ENCODE measurements at places on chromosomes 3 and 15. TPM values are rescaled to one million over a fixed set of nuclear protein-coding genes. Genes with fewer than 3 reads are reported as not detected.

Gene DUOXA2
- not detected for total RNA-seq

Gene IGF2BP2
- 6.7 TPM for total RNA-seq

Gene GOLGA8G
- total RNA-seq: not detected

GRCh38 chr3:117404730-117405129 lies 695.2 kb downstream of the TUSC7 start:
- no peak for DNase-seq

DNA sequence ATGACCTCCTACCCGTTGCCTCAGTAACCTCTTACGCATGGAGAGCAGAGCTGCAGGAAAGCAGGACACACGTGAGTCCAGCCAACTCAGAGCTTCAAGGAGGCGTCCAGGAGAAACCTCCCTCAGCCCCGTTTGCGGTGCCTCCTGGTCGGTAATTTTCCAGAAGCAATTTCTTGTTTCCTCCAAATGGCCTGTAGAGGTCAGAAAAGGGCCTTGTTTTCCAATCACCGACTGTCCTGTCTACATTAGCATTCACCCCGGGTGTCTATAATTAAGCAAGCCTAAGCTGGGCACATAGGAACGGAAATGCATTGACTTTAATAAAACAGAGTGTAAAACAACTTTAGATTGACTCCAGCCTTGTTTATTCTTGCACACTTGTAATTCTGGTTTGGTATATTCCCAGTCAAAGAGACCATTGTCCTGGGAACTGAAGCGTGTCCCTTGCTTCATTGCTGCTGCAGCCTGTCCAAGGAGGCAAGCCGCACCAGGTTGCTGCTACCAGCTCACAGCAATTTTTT lies 836.2 kb downstream of the AGBL1 start:
- DNase-seq: no peak

DNA sequence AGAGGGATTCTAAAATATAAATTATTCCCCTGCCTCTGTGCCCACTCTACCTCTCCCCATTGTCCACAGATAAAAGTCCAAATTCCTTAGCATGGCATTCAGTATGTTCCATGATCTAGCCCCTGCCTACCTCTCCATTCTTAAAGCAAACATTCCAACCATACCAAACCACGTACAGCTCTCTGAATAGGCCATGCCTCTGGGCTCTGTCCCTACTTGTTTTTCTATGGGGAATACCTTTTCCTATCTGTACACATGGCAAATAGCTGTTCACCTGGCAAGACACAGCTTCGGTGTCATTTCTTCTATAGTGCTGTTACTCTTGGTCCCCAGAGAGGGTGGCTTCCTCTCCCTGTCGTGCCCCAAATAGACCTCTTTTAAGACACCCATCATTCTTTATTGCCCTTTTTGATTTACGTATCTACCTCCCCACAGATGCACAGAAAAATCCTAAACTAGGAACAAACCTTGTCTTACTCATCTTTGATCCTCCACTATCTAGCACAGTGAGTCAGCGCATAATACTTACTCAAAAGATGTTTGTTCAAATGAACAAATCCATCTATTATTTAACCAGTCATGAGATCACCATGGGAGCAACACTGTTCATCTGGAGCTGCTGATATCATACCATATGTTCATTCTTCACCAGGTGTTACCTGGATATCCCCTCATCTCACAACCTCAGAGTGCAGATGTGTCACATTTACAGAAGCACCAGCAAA lies 329.8 kb downstream of the THSD4 start:
- no peak for DNase-seq

DNA sequence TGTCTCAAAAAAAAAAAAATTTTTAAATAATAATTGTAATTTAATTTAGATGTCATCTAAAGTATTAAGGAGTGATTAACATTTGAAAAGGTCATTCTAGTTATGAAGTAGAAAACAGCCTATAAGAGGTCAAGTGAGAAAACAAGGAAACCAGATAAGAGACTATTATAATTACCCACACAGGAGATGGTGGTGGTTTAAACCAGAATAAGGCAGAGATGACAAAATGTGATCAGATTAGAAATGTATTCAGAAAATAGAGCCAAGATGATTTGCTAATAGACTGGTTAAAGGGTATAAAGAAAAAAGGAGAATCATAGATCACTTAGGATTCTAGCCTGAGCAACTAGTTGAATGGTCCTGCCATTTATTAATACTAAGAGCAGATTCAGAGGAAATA lies 11.2 kb downstream of the HERC1 start:
- DNase-seq: no peak

DNA sequence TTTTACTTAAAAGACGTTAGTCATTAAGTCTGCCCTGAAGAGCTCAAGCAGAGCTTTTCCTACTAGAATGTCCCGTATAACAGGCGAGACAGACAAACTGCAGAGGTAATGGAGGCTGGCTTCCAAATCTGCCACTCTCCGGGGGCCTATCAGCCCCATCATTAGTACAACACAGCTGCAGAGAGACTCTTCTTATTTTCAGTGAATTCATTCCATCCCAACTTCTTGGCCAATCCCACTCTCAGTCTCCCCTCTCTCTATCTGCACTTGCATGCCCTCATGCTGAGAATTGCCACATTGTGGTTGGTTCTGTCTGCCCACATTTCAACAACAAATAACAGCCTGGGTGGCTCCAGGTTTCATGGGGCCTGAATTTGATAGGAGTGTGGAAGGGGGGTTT lies 412.7 kb downstream of the ERC2 start:
- DNase-seq: no peak

- peak; percentile 79 for DNase-seq
Measured at GRCh38 chr3:53680028-53680427, 166.2 kb downstream of the CHDH start.

GRCh38 chr15:25894371-25894902 lies 31.3 kb upstream of the ATP10A start:
- DNase-seq: no peak

- no peak for DNase-seq
Measured at GRCh38 chr15:68278595-68279405, 1.3 kb downstream of the FEM1B start.

DNA sequence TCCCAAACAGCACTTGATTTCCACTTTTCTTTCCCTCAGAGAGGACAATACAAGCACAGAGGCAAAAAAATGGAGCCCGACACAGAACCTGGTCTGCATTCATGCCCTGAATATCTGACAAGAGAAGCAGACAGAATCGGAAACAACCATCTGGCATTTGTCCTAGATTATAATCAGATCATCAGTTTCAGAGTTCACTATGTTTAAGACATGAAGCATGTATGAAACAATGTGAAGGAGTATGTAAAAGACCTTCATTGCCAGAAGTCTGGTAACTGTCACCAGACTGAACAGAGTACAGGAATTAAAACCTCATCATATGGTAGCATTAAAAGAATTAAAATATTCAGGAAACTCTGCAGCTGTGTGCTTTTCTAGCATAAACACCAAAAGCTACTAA lies 65.0 kb downstream of the SETD2 start:
- no peak for DNase-seq

DNA sequence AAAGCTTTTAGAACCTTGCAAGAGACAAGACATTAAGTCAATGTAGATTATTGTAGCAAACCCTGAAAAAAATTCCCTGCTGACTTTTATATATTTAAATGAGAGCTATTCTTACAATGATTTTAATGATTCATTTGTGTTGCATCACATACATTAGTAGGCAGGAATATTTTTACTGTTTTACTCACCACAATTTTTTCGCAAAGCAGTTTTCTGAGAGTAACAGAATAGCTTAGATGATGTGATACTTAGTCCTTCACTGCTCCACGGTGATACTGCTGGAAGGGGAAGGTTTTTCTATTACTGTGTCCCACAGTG lies 43.9 kb upstream of the CLRN1 start:
- DNase-seq: no peak

DNA sequence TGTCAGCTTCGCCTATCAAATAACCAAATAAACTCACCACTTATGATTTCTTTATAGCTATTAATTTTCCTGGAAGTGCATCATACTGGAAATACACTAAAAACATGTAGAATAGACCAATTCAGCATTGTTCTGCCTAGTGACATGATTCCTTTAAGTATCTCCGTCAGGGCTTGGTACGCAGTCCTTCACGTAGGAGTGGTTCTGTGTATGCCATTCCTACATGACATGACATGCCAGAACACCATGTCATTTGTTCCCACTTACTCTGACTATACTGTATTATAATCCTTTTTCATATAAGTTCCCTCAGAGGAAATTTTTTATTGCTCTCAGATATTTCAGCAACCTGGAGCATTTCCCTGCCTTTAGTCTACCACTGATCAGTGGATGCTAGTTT lies 230.7 kb upstream of the EPHA3 start:
- no peak for DNase-seq

DNA sequence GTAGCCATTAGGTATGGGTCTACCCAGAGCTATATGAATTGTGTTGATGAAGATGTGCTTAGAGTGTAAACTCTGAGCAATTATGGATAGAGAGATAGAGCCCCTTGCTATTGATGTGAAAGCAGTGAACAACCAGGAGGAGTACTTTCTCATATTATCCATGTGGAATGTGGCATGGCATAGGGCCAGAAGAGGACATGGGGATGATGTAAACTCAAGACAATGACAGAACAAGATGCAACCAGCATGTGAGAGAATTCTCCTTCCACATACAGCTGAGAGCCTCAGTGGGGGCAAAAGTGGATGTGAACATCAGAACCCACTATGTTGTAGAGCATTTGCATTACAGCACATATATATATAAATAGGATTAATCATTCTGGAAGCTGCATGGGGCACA lies 36.4 kb upstream of the BNC1 start:
- DNase-seq: no peak

GRCh38 chr3:64518950-64519349 lies 168.8 kb downstream of the ADAMTS9 start:
- no peak for DNase-seq

- DNase-seq: no peak
Measured at GRCh38 chr15:61137105-61137792, 91.9 kb downstream of the RORA start.

- no peak for DNase-seq
Measured at GRCh38 chr3:155110022-155110421, 29.9 kb downstream of the MME start.

GRCh38 chr15:31276596-31277298 lies 49.9 kb upstream of the KLF13 start:
- peak; percentile 55 for DNase-seq

DNA sequence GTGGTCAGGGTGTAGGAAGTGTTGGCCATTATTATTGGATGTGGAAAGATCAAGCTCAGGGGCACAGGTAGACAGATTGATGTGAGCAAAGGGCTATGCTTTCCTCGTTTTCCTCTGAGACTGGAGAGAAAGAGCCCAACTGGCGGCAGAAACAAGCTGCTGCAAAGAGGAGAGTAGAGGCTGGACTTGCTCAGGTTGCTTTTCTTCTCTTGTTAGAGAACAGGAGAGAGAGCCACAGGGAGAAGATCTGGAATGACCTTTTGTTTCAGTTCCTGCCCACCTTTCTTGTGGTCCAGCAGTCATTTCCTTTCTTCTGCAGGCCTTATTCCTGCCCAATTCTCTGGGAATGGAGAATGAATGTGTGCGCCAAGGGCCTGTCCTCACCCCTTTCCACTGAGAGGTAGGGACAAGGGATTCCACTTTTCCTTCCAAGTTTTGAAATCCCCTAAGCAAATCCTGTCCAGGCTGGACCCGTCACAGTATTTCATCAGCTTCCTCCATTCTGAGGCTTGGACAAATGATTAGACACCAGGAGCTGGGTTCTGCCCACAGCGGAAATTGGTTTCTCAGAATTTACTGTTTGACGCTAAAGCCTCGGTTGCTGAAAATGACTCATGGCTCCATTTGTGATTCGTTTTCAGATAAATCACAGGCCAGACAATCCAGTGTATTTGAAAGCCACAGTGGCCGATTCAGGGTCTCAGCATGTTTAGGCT lies 16.1 kb downstream of the ZNF80 start:
- no peak for DNase-seq
